Stimulated activated CD4-positive, alpha-beta T cell treated with anti-CD3 and anti-CD28 coated beads, Interleukin-15, amount 100 ng/mL, for 1 hour (primary cell): ENCODE measurements at places on chromosomes 1 and 21.

GRCh38 chr1:46558141-46558963, 6.9 kb upstream of the KNCN start:
- no peak for DNase-seq

DNA sequence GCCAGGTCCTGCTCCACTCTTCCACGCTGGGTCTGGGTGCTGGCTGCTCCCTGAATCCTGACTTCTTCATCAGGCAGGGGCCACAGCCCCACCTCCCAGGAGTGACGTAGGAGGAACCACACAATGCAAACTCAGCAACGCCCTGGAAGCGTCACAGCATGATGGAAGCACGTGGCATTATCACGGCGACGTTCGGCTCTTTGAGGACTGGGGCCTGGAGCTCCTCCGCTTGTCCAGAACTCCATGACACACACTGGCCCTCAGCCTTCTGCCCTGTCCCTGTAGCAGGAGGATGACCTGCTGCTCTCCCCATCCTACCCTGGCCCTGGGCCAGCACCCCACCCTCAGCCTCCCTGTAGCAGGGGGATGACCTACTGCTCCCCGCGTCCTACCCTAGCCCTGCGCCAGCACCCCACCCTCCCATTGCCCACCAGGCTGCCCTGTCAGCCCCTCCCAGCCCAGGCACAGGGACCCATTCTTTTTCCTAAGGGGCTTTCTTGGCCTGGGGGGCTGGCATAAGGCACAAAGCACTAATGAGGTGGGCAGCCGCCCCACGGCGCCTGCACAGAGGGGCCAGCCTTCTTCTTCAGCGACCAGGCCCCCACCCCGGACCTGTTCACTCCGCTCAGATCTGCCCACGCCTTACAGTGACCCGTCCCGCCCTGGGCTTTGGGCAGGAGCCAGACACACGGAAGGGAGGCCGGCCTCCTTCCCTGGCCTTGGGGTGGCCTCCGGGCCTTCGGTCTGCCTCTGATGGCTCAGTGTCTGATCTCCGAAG, 65.7 kb downstream of the DHRS3 start:
- DNase-seq: no peak

DNA sequence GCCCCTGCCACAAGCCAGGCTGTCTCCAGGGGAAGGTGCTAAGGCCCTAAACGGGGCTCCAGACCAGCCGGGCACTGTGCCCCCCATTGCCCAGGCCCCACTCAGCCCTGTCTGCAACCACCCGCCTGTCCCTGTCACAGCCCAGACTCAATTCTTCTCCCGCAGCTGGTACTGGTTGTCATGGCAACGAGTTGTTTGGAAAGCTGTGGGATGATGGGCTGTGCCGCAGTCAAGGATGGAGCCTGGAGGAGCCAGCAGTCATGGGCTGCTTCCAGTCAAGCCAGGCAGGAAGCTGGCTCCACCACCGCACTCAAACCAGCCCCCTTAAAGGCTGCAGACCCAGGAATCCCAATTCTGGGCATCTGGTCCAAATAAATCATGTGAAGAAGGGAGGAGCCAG, 4.2 kb downstream of the SPOCD1 start:
- no peak for DNase-seq

DNA sequence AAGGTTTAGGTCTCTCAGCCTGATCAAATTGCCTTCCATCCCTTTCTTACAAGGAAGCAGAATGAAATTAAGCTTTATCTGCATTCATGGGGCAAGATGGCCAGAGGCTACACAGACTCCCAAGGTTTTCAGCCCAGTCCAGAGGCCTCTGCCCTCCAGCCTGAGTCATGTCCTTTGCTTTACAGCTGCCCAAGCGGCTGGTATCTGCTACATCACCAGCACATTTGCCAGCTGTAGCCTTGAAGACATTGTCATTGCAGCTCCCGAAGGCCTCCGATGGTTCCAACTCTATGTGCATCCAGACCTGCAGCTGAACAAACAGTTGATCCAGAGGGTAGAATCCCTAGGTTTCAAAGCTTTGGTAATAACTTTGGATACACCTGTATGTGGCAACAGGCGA, 16.0 kb downstream of the HAO2 start:
- DNase-seq: no peak

DNA sequence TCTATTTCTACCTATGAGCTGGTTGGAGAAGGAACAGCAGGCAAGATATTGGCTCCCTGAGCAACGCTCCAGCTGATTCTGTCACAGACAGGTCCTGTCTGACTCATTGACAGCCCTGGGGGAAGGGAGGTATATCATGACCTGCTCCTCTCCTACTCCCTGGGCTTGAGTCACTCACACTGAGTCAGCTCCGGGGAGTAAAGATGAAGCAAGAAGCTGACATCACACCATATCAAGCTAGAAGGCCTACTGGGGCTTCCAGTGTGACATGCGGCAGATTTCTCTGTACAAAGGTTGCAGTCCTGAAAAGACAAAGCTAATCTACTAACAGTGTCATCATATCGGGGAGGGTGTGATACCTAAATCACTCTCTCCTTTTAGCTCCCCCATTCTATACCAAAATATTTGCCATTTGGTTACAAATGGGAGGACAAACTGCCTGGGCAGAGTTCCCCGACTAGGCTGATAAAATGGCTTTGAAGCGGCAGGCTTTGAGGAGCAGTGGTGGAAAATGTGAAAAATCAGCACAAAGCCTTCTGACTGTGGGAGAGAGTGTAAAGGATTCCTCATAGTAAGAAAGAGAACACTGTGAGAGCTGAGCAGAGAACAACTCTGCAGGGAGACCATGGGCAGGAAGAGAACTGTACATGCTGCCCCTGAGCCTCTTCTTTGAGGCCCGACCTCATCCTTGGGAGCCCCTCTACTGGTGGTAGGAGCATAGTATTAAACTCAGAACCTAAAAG, 15.5 kb downstream of the PI4KB start:
- peak; percentile 38 for DNase-seq

- no peak for DNase-seq
Observed at GRCh38 chr1:198462365-198463019, 78.0 kb downstream of the ATP6V1G3 start.

- peak; percentile 3 for DNase-seq
Observed at GRCh38 chr1:163071405-163072255, 2.5 kb downstream of the RGS4 start.

DNA sequence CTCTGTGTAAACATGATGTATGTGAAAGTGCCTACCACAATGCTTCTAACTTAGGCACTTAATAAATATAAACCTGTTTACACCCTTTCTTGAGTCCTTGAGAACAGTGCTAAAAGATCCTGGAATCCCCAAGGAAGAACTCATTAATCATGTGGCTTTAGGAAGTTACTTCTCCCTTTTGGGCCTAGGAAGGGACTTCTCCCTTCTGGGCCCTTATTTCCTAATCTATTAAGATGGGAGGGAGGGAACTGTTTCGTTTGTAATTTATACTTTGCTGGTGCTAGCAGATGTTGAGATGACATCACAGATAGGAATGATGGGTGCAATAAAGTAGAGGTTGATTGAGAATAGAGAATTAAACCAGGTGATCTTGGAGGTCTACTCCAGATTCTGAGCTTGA, 1.2 kb downstream of the BTF3L4 start:
- DNase-seq: no peak

DNA sequence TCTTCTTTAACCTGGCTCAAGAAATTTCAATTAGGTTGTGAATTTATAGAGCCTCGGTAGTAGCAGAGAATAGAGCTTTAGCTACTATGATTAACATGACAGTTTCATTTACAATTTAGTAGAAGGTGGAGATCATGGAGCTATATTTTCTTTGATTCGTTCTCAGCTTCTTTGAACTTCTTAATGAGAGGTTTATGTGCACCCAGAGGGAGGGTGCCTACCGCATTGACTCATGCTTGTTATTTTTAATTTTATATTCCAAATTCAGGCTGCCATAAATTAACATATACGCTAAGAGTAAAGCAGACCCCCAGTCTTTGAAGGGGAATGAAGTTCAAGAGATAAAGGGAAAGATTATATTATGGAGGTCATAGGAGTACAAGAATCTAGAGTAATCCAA, 24.4 kb downstream of the SYT14 start:
- DNase-seq: no peak

DNA sequence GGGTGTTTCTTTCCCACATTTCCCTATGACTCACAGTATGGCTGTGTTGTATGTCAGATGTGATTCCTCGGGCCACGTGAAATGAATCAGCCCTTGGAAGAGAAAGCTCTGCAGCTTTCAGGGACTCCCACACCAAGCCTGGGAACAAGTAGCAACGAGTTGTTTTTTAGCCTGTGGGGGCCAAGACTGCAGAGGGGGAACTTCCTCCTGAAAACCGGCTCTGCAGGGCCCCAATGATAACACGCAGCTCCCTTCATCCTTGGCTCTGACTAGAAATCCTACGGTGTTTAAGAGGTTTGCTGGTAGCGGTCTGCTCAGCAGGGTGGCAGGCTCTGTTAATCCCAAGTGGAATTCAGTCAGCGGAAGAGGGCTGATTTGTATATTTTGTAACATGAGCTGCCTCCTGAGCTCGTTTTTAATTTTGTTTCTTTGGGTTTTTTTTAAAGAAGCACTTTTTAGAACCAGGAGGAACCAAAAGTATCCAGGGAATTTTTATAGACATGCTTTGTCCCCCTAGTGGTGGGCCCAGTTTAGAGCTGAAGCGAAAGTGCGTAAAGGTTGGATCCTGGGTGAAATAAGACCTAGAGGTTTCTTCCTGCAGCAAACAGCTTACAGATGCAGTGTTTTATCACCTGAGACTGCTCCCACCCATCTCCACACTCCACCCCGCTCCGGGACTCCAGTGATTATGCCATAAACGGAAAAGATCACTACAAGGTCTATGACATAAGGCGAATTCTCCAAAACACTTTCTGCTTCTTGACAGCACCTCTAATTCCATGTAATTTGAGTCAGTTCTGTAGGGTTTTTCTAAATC, 48.8 kb downstream of the LAMC2 start:
- DNase-seq: no peak

DNA sequence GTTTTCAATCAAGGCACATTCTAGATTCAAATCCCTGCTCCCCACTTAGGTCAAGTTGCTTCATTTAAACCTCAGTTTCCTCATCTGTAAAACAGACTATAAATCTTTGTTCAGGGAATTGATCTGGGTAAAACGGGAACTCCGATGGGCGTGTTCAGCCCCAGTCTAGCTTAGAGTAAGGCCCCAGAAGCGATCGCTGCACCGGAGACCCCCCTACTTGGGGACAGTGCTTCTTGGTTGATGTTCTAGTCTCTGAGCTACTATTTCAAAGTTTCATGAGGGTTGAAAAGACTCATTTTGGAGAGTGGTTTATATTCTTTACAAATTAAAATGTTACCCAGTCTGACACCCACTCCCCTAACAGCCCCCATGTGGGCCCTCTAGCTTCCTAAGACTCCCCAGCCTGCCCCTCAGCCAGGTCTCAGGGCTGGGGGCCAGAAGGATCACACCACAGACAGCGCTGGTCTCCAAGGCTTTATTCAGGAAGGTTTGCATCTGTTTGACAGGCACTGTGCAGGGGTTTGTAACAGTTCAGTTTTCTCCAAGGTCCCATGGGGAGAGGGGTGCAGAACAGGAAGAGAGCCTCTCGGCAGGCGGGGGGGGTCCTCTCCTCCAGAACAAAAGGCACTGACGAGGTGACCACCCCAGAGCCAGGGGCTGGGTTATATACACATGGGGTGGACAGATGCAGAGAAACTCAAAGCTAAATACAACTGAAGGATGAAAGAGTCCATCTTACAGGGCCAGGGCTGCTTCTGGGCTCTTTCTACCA, 82.9 kb downstream of the STUM start:
- DNase-seq: no peak

GRCh38 chr1:106846656-106847055, 209.8 kb upstream of the PRMT6 start:
- no peak for DNase-seq

- no peak for DNase-seq
Observed at GRCh38 chr1:11013160-11013531, 692 bp downstream of the TARDBP start.

- DNase-seq: no peak
Observed at GRCh38 chr1:226946285-226946684, 6.2 kb downstream of the COQ8A start.

DNA sequence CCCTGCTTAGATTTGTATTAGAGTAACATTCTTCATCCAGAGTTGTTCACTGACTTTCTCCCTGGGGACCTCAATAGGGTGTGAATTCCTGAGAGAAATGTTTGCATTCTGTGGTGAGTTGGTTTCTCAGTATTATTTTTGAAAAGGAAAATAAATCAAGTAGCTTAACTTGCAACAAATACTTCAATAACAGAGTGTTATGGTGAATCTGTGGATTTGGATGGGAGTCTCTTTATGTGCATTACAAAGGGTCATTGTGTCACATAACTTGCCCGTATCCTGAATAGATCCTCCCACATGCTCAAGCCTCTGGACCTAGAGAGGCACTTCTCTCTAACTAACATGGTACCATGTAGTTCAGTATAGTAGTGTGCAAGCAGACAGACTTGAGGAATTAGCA, 68.4 kb upstream of the IPO9 start:
- DNase-seq: no peak

GRCh38 chr1:183730886-183731573, 73.9 kb upstream of the RGL1 start:
- DNase-seq: no peak

DNA sequence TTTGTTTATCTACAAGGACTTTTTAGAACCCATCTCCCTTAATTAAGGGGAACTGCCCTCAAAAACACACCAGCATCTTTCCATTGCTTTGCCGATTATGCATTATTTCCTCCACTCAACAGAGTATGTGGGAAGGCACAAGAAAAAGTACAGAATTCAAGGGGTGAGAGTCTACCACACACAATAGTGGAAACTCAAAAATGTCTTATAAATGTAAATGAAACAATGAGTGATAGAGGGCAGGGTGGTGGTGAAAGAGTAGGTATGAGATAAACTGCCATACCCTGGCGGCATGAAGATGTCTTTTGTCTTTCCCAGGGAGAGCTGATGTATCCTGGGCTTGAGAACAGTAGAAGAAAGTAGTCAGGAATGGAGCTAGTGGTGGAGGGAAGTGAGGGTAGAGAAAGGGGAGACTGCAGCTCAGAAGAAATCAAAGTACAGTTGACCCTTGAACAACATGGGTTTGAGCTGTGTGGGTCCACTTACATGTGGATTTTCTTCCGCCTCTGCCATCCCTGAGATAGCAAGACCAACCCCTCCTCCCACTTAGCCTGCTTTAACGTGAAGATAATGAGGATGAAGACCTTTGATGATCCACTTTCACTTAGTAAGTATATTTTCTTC, 24.4 kb downstream of the CD58 start:
- no peak for DNase-seq

DNA sequence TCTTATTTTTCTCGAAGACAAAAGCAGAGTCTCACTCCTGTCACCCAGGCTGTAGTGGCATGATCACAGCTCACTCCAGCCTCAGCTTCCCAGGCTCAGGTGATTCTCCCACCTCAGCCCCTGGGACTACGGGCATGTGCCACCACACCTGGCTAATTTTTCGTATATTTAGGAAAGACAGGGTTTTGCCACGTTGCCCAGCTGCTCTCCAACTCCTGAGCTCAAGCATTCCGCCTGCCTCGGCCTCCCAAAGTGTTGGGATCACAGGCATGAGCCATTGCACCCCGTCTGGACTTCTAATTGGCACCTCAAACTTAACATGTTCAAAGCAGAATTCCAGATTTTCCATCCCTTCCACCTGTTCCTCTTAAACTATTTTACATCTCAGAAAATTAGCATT, 19.0 kb upstream of the LRRC8C start:
- DNase-seq: no peak
